ENCODE measurements at places on chromosomes 4 and X.

DNA sequence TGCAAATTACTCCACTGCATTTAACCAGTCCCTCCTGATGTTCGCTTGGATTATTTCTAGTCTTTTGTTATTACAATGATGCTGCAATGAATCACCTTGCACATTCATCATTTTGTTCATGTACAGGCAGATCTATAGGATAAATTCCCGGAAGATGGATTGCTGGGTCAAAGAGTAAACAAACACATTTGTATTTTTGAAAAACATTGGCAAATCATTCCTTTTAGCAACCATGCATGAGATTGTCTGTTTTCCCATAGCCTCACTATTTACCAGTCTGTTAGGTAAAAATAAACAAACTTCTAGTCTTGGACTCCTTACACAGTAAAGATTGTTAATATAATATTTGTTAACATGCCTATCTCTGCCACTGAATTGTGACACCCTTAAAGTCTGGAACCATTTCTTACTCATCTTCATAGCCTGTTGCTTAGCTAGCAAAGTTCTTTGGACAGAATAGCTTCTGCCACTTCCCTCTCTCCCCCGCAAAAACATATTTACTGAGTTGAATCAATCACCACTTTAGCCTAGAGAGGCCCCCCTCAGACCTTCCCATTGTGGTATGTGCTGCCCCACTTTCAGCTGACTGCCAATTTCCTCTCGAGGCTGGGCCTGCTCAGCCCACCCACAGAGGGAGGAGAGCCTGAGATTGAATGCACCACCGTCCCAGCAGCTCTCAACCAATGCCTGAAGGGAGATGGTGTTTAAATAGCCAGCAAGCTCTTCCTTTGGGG is 108.4 kb upstream of the ATXN3L start:
- DNase-seq, result peak; percentile 32

GRCh38 chr4:187480146-187481145 is 515.1 kb upstream of the ZFP42 start:
- DNase-seq, result no peak

DNA sequence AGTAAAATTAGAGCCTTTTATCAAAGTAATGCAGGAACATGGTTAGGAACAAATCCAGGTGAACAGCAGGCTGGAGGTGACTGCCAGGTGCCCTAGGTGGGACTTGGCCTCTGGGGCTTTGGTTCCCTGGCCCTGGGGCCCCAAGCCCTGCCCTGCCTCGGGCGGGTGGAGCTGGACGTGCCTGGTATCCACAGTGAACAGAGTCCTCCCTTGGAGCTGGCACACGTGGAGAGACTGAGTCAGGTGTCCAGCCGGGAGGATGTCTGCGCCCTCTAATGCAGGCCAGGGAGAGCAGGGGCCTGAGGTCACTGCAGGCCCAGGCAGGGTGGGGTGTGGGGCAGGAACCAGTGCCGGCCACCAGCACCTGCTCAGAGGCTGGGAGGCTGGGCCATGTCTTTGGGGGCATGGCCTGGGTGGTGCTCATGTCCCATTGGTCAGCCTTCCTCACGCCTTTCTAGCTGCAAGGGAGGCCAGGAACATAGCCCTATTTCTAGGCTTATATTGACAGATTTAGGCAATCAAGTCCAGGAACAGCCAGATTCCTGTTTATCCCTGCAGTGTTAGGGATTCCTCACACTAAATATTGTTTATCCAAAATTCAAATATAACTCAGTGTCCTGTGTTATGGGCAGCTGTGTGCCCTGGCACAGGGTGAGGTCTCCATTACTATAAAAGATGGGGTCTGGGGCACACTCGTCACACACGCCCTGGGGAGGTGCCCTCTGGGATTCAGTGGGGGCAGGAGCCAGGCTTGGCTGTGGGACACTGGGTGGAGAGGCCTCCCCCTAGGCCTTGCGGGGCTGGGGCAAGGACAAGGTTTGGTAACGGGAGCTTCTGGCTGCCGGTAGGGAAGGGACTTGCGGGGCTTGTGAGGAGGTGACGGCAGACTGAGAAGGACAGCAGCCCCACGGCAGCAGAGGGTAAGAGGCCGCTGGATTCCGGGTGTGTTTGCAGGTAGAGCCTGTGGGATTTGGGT is 14.3 kb upstream of the NAT8L start:
- no peak for DNase-seq

DNA sequence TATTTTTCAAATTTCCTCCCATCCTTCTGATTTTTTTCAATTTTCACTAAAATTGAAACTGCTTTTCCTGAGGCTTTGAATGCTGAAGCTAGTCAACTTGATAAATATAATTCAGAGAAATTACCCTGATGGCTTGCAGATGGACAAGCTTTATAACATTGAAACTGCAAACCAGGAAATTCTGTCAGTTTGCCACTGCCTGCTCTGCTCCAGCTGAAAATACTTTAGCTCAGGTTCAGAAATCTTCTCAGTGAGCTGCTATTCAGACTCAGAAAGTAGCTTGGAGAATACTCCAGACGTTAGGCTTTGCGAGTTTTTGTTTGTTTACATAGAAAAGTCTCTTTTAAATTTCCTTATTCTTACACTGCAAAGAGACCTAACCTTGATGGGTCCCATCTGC is 1574.7 kb downstream of the STIM2 start:
- no peak for DNase-seq

DNA sequence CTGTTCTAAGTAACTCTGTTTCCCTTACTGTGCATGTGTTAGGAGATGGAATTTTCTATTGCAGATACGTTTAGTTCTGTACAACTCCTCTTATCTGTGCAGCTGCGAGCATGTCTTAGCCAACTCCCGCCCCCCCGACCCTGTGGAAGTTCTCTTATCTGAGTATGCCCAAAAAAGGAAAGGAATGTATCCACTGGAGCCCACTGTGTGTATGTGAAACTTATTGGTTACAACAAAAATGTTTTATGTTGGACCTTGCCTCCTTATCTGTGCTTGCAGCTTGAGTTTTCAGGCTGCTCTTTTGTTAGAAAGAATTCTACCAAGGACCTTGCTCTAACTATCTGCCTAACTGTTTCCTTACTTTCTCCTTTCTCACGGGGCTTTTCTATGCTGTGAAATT is 24.2 kb upstream of the DCAF8L2 start:
- no peak for DNase-seq

GRCh38 chr4:76957004-76957738 is 7.6 kb downstream of the SEPTIN11 start:
- DNase-seq, result no peak

DNA sequence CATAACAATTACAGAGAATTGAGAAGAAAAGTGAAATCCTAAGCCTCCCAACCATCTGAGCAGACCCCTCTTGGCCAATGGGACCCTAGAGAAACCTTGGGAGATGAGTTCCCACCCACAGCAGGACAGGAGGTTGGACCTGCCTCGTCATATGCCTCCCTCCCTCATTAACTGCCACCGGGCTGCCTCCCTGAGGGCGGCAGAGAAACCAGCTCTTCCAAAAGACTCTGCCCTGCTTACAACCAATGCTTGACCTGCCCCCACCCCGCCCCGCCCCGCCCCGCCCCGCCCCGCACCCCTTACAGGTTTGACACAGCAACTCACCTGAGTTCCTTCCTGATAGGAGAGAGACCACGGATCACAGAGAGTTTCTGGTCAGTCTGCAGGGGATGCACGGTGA is 86.1 kb downstream of the ADRA2C start:
- DNase-seq, result no peak

GRCh38 chr4:31169846-31170245 is 449.7 kb downstream of the PCDH7 start:
- no peak for DNase-seq

GRCh38 chrX:19625612-19626011 is 110.3 kb upstream of the MAP3K15 start:
- DNase-seq, result peak; percentile 54

GRCh38 chr4:89249716-89250361 is 57.8 kb downstream of the GPRIN3 start:
- DNase-seq, result no peak

DNA sequence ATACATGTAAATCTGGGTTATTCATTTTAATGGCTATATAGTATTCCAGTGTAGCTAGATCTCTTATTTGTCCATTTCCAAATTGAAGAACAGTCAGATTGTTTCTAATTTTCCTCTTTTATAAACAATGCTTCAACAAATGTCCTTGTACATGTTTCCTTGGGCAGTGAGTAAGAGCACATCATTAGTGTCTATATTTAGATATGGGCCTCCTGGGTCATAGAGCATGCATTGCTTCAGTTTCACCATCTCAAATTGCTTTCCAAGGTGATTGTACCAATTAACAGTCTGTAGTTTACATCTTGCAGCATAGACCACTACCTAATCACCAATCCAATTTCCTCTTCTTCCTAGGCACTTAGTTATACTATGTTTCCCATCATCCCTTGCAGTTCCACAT is 13.4 kb downstream of the PHKA2 start:
- no peak for DNase-seq

DNA sequence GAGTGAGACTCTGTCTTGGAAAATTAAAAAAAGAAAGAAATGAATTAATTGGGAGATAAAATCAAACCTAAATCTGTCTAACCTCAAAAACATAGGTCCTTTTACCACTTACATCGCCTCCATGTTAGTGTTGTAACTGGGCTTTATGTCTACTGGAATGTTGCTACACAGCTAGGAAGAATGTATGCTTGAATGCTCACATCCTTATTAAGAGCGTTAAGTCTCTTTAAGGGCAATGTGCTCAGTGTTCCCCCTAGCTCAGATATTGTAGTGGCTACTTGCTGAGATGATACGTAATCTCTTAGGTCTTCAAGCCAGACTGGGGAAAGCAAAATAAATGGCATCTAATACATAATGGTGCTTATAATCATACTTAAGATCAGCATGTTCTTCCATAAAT is 1072.8 kb downstream of the PDHA2 start:
- no peak for DNase-seq

DNA sequence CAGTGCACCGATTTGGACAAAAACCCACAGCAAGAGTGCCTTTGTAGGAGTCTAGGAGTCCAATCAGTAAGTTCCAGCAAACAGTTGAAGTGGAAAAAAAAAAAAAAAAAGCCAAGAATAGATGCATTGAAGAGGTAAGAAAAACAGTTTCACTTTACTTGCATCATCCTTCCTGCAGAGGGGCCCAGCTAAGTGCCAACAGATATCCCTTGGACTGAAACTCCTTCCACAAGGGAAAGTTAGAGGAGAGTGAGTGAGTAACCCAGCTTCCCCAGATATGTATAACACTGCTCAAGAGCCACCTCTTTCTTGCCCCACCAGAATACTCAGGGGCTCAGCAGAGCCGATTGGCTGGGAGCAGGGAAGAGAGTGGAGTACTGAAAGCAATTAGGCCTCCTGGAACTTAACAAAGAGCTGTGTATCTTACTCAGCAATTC is 617.7 kb upstream of the SMIM31 start:
- no peak for DNase-seq

GRCh38 chrX:3962511-3963311 is 249.3 kb upstream of the PRKX start:
- no peak for DNase-seq

- no peak for DNase-seq
Measured at GRCh38 chr4:22906045-22906444, 213.3 kb downstream of the GBA3 start.

All from activated T-cell treated with anti-CD3 and anti-CD28 coated beads, Interleukin-2, amount 50 U/mL, for 48 hours (primary cell).